Hematopoietic multipotent progenitor cell treated with erythropoietin and hydrocortisone succinate and interleukin-3 and kit ligand, for 8 days (in vitro differentiated cells): ENCODE measurements at places on chromosomes 3 and 15.

DNA sequence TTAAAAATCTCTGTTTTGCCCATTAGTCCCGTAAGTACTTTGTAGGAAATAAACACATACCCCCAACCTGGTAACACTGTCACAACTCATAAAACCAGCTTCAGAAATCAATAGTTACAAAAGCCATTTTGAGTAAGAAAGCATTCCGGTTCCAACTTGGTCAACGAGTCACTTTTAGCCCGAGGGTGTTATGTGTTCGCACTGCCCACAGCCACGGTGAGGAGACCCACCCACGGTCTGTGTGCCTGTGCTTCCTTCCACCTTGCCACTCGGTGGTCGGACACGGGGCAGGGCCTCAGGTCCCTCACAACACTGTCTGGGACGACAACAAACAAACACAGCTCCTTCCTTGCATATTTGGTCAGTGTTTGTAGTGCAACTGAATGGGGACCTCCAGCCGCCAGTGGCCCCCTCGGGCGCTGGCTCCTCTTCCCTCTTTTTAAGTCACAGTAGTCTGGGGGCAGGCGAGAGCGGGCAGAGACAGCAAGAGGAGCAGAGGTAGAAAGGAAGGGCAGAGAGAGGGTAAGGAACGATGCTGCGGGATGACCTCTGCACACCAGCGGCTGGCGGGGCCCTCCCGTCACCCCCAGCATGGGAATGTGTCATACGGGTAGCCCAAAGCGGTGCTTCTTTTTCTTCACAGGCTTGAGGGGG is 5.2 kb upstream of the MUSTN1 start:
- DNase-seq: no peak

- no peak for DNase-seq
Observed at GRCh38 chr3:100231668-100232067, 29.1 kb upstream of the TBC1D23 start.

DNA sequence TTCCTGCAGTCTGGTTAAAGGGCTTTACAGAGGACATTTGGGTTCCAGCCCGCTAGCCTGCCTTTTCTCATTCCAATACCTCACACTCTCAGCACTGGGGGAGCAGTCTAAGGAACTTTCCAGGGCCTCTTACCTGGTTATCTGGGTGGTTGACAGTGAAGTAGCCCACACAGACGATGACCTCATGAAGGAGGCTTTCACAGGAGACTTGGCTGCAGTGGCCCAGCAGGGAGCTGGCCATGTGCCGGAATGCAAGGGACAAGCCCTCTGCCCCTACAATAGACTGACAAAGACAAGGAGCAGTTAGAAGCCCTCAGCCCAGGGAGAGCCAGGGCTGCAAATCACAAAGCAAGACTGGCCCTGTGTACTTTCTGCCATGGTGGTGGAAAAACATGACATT is 39.5 kb downstream of the ISL2 start:
- DNase-seq: no peak

DNA sequence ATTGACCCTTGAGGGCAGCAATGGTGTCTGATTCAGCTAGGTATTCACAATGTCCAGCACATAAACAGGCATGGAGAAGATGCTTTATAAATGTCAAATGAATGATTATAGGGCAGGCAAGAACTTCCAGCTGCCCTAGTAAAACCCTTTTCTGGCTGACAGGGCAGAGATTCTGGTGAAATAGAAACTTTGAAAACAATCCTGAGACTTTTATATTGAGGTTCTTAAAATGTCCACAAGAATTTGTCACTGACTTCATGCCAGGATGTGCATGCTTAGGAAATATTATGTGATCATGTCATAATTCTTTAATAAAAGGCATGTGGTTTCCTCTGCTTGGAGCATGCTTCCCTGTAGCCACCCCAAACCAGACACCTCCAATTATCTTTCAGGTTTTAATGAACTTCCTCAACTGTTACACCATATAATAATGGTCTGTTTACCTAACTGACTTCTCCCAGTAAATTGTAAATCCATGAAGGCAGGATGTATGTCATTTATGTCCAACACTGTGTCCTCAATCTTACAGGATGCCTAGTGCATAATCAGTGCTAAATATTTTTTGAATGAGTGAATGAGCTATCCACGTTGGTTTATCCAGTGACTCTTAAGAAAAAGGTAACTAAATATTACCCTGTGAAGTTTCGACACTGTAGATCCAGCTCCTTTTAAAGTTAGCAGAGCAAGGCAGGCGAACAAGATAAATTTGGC is 43.4 kb upstream of the CLRN1 start:
- DNase-seq: no peak

DNA sequence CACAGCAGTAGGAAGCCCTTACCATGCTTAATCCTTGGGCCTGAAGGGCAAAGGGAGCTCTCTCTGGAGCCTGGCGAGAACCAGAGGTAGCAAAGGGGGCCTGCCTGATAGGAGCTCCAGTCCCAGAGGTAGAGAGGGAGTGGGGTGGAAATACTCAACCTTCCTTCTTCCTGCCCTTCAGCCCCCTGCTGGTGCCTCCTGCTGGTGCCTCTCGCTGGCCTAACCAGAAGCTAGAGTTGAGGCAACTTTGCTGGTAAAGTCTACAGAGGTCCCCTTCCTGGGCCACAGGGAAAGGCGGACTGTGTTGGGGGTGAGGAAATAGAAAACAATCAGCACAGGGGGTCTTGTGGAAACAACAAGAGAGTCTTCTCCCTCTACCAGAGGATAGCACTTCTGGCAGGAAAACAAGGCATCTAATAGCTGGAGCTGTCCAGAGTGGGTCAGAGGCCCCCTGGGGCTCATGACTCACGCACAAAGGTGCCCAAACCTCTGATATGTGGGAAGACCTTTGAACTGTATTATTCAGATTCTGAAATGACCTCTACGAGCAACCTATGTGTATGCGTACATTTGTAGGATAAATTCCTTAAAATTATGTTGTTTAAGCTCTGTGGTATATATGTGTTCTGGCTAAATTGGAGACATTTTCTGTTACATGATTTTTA is 133.9 kb downstream of the LRRC28 start:
- no peak for DNase-seq

DNA sequence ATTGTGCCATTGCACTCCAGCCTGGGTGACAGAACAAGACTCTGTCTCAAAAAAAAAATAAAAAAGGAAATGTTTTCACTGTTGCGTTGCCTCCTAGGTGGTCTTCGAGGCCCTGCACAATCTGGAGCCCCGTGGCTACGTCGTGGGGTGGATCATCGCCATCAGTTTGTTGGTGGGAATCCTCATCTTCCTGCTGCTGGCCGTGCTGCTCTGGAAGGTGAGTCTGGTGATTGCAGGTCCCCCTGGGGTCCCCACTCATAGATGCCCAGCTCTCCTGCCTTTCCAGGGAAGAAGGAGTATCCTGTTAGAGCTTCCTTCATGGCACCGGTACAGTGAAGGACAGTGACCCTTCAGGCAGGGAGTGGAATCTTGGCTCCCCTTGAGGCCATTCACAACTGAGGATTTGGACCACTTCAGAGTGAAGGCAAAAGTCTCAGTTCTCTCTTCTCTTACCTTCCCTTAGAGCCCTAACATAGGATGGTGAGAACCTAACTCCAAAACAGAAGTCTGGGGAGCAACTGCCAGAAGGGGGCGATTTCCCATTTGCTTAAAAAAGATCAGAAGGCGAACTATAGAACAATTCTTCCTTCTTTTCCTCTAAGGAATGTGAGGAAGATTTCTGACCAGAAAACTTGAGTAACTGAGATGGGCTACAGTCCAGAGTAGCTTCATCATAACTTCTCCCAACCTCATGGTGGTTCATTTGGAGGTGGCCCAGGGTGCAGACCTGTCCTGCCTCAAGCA is 57.8 kb upstream of the CTDSPL start:
- no peak for DNase-seq
